ENCODE measurements at places on chromosomes 13 and 19. TPM values are rescaled to one million over a fixed set of nuclear protein-coding genes. Genes with fewer than 3 reads are reported as not detected.

DNA sequence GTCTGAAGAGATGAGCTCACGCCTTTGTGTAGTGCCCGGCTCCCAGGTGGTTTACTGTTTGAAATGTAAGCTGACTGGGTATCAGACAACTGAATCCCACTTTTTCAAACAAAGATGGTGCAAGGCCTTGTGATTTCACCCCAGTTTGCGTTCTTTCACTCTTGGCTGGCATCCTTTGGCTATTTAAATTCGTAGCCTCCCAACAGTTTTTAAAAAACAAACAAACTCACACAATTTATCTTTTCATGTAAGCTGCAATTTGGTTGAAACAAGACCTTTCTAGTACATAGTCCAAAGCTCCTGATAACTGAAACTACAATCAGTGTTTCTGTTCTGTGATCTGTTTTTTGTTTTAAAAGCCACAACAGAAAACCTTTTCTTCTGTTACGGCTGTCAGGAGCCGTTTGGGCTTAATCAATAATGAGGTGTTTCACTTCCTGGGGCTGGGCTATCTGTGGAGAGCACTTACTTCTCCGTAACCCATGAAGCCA is 65.1 kb upstream of the NPAS1 start:
- DNase-seq = no peak

- DNase-seq = no peak
Observed at GRCh38 chr13:98797456-98797855, 45.0 kb upstream of the SLC15A1 start.

- DNase-seq = peak; percentile 61
Observed at GRCh38 chr13:23146811-23147625, 33.8 kb upstream of the SGCG start.

DNA sequence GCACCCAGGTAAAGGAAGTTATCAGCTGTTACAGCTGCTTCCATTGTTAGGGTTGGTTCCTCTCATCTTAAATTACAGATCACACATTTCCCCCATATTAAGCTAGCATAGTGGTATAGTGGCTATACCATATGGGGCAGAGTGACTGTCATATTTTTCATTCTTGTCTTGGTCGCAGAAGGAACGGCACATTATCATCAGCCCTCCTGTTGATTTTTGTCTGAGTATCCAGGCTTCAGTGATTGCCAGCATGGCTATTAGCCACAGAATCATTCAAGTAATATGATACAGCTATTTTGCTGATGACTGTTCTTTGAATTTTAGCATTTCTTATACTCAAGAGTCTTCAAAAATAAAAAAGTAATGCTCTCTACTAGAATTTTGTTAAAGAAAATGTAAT is 240.9 kb downstream of the LIG4 start:
- no peak for DNase-seq

KCNJ14 gene
- total RNA-seq = 0.43 TPM

DNA sequence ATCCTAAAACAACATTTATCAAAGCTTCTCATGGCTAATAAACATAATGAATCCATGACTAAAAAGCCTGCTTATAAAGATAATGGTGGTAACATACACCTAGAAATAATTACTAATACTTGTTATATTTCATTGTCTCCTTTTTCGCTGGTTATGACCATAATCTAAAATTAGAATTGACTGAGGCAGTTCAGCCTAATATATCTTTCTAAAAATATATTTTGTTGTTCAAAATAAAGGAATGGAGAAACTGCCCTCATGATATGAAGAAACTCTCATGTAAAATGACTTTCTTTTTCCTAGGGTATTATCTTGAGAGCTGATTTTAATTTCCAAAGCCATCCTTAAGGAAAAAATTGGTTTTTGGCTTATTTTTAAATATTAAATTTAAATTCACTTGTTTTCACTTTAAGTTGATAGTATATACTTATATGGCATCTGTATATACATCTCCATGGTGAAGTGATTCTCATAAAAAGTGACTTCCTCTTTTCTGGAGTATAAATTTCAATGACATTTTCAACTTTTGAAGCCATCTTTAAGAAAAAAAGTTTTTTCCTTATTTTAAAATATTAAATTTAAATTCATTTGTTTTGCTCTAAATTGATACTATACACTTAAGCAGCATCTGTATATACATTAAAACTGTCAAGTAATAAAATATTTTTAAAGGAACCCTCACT is 204.6 kb downstream of the VWA8 start:
- DNase-seq = no peak

DNA sequence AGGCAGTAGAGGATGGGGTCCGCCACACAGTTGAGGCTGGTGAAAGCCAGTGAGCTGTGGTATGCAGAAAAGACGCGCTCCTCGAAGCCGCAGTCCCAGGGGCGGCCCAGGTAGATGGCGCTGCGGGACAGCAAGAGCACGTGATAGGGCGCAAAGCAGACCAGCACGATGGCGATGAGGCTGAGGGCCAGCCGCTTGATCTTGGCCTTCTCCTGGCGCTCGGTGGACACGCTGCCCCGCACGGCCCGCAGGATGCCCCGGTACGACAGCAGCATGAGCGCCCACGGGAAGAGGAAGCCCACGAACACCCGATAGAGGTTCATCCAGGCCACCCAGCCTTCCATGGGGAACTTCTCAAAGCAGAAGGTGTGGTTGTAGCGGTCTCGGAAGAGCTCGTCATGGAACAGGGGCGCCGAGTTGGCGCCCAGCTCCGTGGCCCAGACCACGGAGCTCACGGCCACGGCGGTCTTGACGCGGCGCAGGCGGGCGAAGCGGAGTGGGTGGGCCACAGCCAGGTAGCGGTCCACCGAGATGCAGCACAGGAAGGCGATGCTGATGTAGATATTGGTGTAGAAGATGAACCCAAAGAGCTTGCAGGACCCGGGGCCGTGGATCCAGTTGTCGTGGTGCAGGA is 6.5 kb upstream of the OPA3 start:
- no peak for DNase-seq

DNA sequence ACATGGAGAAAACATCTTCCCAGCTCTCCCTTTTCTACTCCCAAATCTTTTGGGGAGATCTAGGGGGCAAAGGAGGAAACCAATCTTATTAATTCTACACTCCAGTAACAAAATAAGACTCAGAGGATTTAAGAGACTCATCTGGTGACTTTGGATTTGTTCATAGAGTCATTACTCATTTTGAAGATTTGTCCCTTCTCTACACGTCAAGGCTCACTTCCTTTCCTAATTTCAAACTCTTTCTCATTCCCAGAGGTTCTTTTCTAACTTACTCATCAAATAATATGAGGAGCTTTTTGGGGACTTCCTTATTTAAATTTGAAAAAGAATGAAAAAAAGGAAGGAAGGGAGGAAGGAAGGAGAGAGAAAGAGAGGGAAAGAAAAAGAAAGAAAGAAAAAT is 14.4 kb downstream of the SIAH3 start:
- no peak for DNase-seq

DNA sequence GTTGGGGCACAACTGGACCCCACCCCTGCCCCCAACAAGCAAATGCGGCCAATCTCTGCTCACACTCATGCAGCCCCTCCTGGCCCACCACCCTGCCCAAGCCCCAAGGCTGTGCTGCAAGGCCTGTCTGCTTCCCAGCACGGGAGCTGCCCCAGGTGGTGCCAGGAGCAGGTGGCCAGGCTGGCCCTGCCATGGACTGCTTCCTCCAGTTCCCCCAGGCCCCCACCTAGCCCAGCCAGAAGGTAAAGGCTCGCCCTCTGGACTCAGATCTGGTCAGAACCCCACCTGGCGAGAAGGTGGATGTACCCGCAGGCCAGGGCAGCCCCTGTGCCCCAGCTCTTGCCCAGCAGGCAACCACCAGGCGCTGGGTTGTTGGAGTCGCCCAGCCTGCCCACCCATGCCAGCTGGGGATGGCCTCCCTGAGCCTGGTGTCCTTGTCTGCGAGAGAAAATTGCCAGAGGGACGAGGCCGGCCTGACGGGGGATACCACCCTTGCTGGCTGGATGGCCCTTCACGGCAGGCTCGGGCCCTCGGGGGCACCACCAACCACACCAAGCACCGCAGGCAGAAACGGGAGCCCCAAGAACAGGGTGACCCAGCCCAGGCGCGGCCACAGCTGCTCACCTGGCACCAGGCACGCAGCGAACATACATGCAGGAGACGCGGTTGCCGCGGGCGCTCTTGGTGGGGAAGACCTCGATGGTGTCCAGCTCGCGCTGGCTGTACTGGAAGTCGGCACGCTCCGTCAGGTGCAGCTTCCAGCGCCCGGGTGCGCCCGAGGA is 4.5 kb downstream of the ABHD17A start:
- DNase-seq = no peak

All from MG63 (cell line).